ENCODE measurements at places on chromosomes 1 and 21. TPM values are rescaled to one million over a fixed set of nuclear protein-coding genes. Genes with fewer than 3 reads are reported as not detected.
A peak's percentile ranks its signal among the peaks of the same experiment; 100 is the strongest.

GRCh38 chr21:26224366-26224765 is 53.8 kb upstream of the APP start:
- no peak for DNase-seq

GRCh38 chr1:97451046-97451826 is 469.6 kb downstream of the DPYD start:
- DNase-seq = no peak

GRCh38 chr1:85576642-85577418 is 3.7 kb upstream of the CCN1 start:
- DNase-seq = peak; percentile 71

DNA sequence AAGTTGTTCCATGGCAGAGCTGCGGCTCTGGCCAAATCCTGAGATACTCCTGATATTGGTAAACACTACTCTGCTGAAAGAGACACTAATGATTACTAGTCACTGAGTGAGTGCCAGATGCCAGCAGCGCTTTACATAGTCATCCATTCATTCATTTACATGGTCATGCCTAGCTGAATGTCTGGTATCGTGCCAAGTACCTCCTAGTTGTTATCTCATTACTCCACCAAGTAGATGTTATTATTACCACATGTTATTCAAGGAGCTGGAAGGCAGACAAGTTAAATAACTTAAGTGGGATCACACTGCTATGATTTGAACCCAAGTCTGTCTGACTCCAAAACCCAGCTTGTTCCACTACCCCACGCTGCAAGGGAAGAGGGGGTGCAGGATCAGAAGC is 4.7 kb downstream of the OLFML2B start:
- DNase-seq = no peak

DNA sequence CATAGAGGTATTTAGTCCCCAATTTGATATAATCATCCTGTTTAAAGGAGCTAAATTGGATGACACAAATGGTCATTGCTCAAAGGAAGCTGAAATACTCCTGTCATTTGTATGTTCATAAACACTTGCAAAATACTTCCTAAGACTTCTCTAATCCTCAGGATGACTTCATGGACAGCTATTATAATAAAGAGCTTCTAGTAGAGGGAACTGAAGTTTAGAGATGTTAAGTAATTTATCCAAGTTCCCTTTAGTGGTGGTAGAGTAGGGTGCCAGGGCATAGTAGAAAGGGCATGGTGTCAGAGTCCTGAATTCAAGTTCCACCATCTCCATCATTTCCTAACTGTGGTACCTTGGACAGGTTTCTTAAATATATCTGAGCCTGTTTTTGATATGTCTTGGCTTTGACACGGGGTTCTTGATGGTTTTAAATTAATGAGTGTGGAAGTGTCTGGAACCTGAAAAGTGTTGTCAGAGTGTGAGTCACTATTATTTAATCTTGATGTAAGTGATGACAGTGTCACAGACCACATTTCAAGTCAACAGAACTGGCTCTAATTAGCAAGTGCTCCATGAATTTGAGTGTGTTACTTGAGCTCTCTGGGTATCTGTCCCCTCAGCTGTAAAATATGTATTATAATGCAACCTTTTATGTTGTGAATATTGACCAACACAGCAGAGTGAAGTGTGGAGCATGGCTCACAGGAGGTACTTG is 12.1 kb upstream of the GBP6 start:
- no peak for DNase-seq

Gene KDF1
- not detected for total RNA-seq

- DNase-seq = no peak
Observed at GRCh38 chr21:27812279-27812678, 845.4 kb upstream of the ADAMTS5 start.

- no peak for DNase-seq
Observed at GRCh38 chr1:50246869-50247268, 138.1 kb downstream of the ELAVL4 start.

GRCh38 chr1:10438677-10439163 is 8.5 kb downstream of the CENPS start:
- DNase-seq = no peak

Gene APCS
- total RNA-seq = not detected

DNA sequence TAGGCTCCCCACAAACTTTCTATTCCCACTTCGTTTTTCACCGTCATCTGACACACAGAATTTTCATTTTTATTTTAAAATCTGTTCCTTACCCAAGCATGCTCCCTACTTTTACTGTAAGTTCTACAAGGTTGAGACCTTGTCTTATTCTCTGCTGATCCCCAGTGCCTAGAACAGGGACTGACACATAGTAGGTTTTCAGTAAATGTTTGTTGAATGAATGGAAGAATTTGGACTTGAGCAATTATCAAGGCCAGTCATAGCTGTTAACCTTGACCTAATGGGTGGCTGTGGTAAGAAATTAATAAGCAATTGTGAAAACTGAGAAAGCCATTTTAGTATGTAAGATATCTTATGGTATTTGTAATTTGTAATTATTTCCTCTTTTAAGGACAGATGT is 71.1 kb downstream of the LAMC1 start:
- no peak for DNase-seq

DNA sequence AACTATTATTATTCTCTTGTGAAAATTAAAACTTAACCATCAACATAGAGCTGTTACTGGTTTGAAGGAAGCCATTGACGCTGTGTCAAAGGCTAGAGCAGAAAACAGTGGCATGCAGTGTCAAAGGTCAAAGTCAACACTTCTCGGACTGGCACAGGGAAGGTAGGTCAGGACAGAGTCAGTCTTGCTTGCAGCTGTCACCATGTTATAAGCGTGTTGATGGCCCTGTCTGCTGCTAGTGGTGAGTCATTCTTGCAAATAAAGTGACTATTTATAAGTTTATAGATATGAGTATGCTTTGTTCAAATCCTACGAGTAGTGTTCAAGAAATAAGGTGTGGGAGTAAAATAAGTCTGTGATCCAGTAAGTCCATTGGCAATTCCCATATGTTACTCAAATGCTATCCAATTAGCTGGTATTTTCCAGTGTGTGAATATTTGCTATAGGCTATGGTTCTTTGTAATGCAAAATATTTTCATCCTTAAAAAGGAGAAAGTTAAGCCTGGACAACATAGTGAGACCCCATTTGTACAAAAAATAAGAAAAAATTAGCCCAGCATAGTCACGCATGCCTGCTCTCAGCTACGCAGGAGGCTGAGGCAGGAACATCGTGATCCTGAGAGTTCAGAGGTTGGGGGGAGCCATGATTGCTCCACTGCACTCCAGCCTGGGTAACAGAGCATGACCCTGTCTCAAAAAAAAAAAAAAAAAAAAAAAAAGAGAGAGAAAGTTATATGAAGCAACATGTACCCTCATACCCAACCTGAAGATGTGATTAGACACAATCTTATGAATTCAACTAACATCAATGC is 26.3 kb upstream of the TINAGL1 start:
- DNase-seq = no peak

GRCh38 chr1:211975152-211975941 is 60.0 kb downstream of the INTS7 start:
- DNase-seq = no peak

Gene GOLT1A
- not detected for total RNA-seq

Measured in activated CD8-positive, alpha-beta memory T cell treated with anti-CD3 and anti-CD28 coated beads, Interleukin-2, amount 10 ng/mL, durations not matched to agents 7 days and 5 days (primary cell).